ENCODE measurements at places on chromosomes 2 and 18.
A peak's percentile ranks its signal among the peaks of the same experiment; 100 is the strongest.

- no peak for DNase-seq
These were observed 38.1 kb upstream of the TGIF1 start for GRCh38 chr18:3411854-3412268.

DNA sequence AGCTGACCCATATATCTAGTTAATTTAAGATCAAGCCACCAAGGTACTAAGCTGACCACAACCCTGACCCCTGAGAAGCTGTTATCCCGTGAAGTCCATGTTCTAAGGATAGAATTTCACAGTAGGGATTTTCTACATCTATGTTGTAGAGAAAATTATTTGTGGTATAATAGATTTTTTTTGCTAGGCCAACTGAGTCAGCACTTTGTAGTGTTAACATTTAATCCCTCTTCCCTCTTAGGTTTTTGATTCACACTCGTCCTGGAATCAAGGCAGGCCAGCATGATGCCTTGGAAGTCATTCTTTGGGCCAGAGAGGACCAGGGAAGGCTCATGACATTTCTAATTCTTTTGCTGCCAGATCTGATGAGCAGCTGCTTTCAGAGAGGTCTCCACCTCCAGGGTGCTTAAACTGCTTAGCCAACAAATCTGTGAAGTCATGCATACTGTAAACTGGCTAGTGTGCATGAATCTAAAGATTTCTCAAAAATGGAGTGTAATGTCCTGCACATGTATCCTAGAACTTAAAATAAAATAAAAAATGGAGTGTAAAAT lies 102.5 kb downstream of the RBM43 start:
- no peak for DNase-seq

DNA sequence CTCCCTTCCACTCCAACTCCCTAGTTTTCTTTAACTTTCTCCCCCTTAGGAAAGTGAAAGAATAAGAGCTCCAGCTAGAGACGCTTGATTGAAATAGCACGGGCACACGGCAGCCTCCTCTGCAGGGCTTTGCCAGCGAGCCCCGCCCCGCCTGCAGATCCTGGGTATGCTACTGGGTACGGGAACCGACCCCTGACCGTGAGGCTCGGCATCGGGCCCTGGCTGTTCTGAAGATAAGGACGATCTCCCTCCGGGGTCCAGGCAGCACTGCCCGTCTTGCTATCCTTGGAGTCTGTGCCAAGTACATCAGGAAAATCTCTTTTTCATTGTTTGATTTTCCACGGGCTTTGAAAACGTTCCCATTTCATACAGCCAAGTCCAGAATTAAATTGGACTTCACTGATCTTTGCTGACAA lies 284.5 kb downstream of the MTX2 start:
- peak; percentile 65 for DNase-seq

DNA sequence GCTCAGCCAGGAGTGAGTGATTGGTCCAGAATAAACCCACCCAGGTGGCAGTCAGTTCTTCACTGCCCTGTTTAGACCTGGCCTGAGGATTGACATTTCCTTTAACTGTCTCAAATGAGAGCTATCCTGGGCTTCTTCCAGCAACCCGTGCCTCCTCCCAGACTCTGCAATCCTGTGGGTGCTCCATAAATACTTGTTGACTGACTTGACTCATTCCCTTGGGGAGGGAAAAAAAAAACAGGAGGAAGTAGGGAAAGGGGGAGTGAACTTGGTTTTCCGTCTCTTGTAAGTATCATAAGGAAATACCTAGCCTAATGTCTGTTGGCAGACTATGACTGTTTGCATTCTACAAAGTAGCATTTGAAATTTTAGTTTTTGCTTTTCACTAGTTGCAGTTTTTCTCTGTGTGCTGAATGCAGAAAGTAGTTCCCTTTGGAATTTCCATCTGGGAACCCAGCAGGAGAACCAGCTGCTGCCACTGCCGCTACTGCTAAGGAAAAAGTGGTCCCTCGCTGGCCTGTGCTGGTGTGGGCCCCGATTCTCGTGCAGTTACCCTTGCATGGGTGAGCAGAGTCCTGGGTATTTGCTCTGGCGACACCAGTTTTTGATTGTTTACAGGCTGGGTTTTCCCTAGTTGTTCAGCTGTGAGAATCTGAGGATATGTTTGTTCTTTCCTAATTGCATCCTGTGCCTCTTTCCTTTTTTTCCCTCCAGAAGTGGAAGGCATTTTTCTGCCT lies 78.8 kb downstream of the TGOLN2 start:
- DNase-seq, result peak; percentile 76

DNA sequence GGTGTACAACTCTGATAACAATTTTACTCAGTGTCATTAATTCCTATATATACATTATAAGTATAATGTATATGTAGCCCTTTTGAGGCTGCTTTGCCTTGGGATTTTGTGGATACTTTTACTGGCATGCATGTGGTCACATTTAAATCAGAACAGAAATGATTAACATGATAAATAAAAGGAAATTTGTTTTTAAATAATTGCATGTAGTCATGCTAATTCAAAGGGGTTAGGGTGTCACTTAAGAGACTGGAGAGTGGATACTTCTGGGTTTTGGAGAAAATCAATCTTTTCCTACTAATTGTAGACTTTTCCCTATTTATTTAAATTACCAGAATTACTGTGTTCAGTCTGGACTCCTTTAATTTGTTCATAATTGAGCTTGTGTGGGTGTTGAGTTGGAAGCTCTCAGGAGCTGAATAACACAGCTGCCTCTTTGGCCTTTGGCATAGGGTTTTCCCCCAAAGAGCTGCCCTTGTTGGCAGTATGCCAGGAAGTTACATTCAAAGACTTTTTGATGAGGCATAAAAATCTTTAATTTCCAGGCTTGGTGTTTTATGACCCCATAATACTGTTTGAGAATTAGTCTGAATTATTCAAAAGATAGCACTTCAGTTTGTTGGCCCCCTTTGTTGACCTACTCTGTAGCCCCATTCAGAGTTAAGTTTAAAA lies 484.7 kb upstream of the NRP2 start:
- no peak for DNase-seq

DNA sequence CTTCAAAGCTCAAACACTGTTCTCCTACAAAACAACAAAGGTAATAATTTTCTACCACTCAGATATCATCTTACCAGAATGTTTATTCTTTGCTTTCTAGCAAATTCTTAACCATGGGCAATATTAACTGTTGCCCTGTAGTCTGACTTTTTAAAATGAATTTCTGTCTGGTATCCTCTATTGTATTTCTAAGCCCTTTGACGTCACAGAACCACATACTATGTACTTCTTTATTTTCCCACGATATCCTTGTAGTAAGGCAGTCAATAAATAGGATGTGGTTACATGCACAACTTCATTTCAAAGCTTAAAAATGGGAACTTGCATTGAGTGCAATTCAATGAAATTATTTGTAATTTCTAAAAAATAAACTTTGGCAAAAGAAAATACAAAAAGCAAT lies 58.7 kb downstream of the THADA start:
- DNase-seq, result no peak

DNA sequence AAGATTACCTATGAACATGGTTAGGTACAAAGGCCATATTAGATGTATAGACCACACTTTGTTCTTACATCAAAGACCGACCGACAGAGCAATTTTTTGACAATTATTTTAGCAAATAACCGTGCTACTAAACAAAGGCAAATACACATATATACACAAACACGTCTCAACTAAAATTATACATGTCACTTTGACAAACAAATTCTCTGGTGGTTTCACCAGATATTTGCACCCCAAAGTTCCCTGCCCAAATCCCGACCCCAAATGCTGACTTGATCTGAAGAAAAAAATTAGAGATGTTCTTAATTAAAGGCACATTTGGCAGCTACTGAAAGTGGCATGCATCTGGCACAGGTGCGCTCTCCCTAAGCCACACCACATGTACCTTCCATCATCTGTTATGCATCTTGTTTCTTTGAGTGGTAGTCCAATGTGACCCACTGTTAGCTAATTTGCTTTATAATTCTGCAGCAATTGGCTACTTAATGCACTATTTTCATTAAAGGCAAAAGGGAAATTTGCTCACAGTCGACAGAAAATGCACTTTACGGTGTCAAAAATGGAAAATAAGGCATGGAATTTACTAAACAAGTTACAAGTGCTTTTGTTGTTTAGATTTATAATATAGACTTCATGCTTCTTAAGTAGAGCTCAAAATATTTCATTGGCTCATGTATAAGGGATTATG lies 92.1 kb downstream of the ARHGEF33 start:
- no peak for DNase-seq

DNA sequence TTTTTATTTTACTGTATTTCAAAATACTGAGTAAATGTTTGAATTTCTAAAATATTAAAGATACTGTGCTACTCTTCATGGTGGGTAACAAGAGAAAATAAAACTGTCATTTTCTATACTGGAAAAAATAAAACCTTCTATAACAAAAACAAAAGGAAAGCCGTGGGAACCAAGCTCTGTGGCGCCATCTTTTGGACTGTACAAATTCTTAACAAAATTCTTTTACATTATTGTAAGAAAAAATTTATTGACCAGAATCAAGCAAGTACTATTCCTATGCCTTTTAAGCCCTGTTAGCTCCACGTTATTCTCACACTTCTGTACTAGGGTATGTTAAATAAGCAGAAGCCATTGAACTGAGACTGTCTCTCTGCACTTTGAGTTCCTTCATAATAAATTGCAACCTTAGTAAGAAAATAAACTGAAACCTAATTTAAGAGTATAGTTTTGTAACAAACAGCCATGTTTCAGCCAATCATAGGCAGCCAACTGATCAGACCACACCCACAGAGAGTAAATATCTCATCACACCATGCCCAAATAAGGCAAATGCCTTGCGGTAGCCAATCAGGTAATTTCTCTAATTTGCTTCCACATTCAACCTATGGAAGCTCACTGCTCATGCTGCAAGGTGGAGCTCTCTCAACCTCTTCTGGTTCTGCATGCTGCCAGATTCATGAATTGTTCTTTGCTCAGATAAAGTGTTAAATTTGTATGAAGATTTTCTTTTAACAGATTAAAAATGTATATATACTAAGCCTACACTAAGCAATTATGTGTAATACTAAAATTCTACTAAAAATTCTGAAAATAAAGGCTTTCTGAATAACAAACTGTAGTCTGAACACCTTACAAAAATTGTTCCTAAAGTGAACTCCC lies 42.2 kb downstream of the HIBCH start:
- DNase-seq, result no peak

DNA sequence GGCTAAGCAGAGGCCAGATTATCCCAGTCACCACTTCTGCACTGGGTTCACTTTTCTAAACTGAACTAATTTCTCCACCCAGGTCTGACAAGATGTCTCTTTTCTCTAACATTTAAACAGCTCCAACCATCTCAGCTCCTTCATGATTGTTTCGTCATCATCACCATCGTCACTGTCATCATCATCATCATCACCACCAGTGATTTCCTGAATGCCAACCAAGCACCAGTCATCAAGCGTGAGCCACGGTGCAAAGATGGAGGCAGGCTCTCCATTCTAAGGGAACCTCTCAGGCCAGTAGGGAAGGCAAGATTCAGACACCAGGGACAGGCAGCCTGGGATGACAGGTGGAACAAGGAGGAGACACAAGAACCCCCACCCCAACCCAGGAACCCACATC lies 25.5 kb upstream of the TMBIM1 start:
- no peak for DNase-seq

- DNase-seq, result no peak
These were observed 6.0 kb downstream of the RPIA start for GRCh38 chr2:88697370-88698026.

GRCh38 chr2:205925373-205926337 lies 160.3 kb downstream of the INO80D start:
- no peak for DNase-seq

GRCh38 chr2:153474876-153475435 lies 3.6 kb downstream of the RPRM start:
- no peak for DNase-seq

GRCh38 chr2:221836095-221836494 lies 264.0 kb upstream of the EPHA4 start:
- DNase-seq, result no peak

DNA sequence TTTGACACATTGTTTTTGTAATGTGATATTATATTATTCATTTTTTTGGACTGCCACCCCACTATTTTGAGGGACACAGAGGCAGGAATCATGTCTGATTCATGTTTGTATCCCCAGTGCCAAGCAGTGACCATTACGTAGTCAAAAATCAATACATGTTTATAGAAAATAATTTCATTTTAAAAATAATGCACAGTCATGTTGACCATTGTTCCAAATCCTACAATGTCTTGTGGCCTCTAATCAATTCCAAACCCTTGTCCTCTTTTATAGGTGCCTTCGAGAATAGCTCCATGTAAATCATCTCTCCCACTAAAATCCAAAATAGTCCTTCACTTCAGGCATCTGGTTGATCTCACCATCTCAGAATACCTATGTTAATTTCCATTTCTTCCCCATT lies 454.7 kb downstream of the LRP1B start:
- DNase-seq, result no peak

GRCh38 chr2:96859099-96859649 lies 1.4 kb upstream of the ANKRD39 start:
- DNase-seq, result peak; percentile 64

GRCh38 chr18:41809652-41810051 lies 145.4 kb upstream of the PIK3C3 start:
- DNase-seq, result no peak

- no peak for DNase-seq
These were observed 6.3 kb upstream of the ASB1 start for GRCh38 chr2:238420442-238420841.

GRCh38 chr2:174593041-174593440 lies 4.6 kb downstream of the WIPF1 start:
- DNase-seq, result no peak
